ENCODE measurements at places on chromosomes 7 and 10.

DNA sequence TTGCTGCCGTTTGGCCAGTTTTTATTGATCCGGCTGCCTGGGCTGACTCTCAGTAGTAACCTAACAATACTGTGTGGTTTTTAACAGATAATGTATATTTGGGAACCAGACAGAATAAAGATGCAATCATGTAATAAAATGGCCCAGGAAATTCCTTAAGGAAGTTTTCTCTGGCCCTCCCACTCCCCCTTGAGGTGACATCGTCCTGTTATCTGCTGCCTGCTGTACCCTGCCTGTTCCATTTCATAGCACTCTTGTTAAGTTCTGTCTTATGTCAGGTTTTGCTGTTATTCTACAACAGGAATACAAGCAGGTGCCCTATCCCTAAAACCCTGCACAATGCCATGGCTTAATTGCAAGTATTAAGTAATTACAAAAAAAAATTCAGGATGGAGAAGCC lies 12.5 kb downstream of the ITGB8 start:
- no peak for DNase-seq

DNA sequence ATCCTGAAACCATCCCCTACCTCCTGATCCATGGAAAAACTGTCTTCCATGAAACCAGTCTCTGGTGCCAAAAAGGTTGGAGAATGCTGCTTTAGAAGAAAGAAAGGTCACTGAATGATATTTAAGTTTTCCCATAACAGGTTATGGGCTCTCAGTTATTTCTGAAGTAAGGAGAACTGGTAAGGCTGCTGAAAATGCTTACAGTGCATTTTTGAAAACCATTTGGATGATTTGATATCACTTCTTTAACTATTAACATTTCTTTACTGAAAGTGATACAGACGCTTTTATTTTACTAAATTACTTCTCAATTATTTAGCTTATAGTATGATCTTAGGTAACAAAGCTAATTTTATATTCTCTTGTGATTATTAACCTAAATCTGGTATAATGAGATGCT lies 1094.4 kb upstream of the C7orf33 start:
- no peak for DNase-seq

GRCh38 chr7:6709808-6710207 lies 3.1 kb upstream of the ZNF12 start:
- DNase-seq = no peak

DNA sequence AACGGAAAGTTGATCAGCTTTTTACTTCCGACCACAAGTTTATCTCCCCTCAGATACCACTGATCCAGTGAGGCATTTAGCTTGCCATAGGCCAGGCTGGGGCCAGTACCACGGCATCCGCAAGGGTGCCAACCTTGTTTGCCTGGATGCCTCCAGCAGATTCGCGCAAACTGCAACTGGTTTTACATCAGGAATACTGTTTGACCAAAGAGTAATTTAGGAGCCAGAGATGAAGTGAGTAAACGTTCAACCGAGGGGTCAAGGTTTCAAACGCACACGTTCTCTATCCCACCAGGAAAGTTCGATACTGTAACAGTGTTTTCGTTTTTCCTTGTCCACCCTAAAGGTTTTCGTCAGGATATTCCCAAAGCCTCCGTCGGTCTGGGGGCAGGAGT lies 266 bp upstream of the MDFIC start:
- no peak for DNase-seq

DNA sequence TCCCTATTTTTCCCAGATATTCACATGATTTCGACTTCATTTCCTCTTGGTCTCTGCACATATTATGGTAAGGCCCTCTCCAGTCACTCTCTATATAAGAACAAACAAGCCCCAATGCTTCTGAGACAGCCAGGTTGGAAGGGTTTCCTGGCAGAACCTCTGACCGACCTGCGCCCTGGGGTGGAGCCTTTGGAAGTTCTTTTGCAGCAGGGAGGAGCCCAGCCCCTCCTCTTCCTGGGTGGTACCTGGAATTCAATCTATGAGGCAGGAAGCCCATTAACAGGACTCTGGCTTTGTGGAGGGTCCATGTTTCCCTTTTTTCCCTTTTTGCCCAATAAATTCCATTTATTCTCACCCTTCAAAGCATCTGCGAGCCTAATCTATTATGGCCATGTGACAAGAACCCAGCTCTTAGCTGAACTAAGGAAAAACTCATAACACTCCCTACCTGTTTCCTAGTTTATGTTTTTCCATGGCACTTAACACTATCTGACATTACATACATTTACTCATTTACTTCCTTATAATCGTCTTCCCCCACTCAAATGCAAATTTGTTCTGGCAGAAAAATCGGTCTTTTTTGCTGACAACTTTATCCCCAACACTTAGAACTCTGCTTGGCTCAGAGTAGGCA lies 92.5 kb upstream of the FRMD4A start:
- no peak for DNase-seq

DNA sequence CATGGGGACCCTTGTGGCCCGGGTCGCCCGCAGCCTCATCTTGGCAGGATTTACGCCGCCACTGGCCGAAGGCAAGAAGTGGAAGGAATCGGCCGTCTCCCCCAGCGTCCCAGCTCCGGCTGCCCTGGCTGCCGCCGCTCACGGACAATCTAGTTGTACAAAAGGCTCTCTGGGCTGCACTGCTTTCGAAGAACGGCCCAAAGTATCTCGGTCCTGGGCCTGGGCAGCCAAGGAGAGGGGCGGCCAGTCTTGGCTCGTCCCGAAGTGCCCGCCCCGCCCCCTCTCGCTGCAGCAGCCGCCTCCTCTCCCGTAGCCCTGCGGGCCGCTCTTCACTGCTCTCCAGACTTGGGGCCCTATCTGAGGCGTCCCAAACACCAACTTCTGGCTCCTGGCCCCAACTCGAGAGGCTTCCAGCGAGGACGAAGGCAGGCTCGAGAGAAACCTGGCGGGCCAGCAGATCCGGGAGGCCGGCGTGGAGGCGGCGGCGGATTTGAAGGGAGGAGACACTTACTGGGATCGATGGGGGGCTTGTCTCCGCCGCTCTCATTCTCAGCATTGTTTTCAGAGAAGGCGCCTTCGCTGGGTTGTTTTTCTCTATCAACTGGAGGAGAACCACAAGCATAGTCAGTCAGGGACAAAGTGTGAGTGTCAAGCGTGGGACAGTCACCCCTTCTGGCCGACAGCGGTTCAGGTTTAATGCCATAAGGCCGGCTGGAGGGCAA lies 809 bp downstream of the HOXA9 start:
- no peak for DNase-seq

DNA sequence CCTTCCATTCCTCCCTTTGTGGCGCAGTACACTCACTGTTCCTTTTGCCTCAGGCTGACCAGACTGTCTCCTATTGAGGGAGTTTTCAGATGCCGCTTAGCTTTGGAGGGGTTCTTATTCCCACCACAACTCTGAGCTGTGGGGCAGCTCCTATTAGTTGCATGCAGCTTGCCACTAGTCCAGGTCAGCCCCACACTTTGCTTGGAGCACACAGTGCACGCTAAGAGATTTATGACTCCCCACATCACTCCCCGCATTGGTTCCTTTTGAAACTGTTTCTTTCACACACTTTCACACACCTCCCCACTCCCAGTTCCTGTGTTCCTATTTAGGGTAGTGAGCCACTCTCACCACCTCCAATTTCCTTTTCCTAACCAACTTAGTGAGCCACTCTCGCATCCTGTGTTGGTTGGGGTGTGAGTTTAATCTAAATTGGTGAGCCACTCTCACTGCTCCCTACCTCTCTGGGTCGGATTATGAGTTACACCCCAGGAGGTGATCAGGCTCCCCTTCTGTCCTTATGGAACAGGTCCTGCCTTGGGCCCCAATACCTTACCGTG lies 10.4 kb upstream of the ZNF485 start:
- no peak for DNase-seq

Measured in NCI-H2029 (cell line).